ENCODE measurements at places on chromosomes 6 and 20.

- no peak overlapping the region for H3K27ac ChIP-seq
- no peaks in the 10 kb centered on the region for H3K4me1 ChIP-seq
- H3K36me3 ChIP-seq: no peaks in the 10 kb centered on the region
- H3K27me3 ChIP-seq: no peaks in the 10 kb centered on the region
- no peak overlapping the region for H3K4me3 ChIP-seq
Measured at GRCh38 chr20:15060265-15061060, 723.1 kb upstream of the FLRT3 start.

DNA sequence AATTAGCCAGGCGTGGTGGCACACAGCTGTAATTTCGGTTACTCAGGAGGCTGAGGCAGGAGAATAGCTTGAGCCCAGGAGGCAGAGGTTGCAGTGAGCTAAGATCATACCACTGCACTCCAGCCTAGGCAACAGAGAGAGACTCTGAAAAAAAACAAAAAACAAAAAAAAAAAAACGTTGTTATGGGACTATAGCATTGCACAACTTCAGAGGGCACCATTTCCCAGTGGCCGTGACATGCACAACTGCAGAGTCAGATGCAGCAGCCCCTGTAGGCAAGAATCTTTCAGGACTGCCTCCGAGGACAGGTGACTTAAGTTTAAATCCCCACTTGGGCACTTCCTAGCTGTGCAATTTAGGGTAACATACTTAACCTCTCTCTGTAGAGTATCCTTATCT, 64.0 kb downstream of the ZNF217 start:
- H3K36me3 ChIP-seq: no peaks in the 10 kb centered on the region
- DNase-seq: no peak
- H3K27me3 ChIP-seq: no peaks in the 10 kb centered on the region
- H3K4me1 ChIP-seq: no peaks in the 10 kb centered on the region
- no peak overlapping the region for H3K4me3 ChIP-seq

- no peaks in the 10 kb centered on the region for H3K4me1 ChIP-seq
- no peak overlapping the region for H3K27ac ChIP-seq
- H3K4me3 ChIP-seq: no peak overlapping the region
- H3K27me3 ChIP-seq: peaks cover 6% of the 10 kb centered on the region
- DNase-seq: no peak
Measured at GRCh38 chr20:58146081-58146745, 82.2 kb downstream of the ANKRD60 start.

DNA sequence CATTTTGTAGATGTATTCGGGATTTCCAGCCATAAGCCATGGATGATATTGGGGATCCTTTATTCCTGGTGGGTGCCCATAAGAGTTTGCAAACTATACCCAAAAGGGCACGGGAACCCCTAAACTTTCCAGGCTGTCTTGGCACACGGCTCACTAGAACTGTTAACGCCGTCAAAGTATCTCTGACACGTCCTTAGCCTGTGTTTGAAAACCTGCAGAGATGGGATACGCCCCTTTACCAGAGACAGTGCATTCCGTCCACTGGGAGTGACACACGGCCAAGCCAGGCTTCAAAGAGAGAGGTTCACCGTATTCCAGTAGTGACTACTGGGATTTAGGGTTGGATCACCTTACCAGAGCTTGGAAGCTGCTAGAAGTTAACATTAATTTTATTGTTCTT, 95.0 kb downstream of the THBS2 start:
- no peaks in the 10 kb centered on the region for H3K27me3 ChIP-seq
- no peak overlapping the region for H3K27ac ChIP-seq
- DNase-seq: no peak
- no peak overlapping the region for H3K4me3 ChIP-seq

- no peak overlapping the region for H3K4me3 ChIP-seq
- no peak for DNase-seq
- H3K27me3 ChIP-seq: no peaks in the 10 kb centered on the region
- H3K27ac ChIP-seq: no peak overlapping the region
Measured at GRCh38 chr6:7749478-7749877, 23.6 kb downstream of the BMP6 start.

DNA sequence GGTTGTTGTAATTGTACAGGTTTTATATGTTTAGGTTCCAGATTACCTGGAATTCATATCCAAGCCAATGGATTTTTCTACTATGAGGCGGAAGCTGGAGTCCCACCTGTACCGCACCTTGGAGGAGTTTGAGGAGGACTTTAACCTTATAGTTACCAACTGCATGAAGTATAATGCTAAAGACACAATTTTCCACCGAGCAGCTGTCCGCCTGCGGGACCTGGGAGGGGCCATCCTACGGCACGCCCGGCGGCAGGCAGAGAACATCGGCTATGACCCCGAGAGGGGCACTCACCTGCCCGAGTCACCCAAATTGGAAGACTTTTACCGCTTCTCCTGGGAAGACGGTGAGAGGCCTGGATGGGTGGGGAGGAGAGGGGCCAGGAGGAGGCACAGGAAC, 13.6 kb downstream of the BRPF3 start:
- no peak overlapping the region for H3K27ac ChIP-seq
- H3K4me3 ChIP-seq: no peak overlapping the region
- DNase-seq: no peak
- no peaks in the 10 kb centered on the region for H3K4me1 ChIP-seq
- H3K27me3 ChIP-seq: no peaks in the 10 kb centered on the region

DNA sequence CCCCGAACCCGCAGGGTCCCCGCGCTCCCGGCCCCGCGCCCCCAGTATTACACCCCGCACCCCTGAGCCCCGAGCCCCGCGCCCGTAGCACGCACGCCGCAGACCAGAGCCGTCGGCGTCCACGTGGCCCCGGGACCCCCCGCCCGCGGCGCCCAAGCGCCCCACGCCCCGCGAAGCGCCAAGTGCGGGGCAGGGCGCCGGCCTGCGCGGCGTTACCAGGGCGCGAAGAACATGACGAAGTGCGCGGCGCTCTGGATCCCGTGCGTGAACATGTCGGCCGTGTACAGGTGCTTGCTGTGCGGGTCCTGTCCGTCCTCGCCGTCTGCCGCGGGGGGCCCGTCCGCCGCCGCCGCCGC, 312 bp downstream of the TXNDC5 start:
- no peak for DNase-seq
- no peaks in the 10 kb centered on the region for H3K27me3 ChIP-seq
- peak overlapping the region; percentile 94 for H3K27ac ChIP-seq
- peak overlapping the region; percentile 76 for H3K4me3 ChIP-seq
- peaks cover 21% of the 10 kb centered on the region for H3K36me3 ChIP-seq

DNA sequence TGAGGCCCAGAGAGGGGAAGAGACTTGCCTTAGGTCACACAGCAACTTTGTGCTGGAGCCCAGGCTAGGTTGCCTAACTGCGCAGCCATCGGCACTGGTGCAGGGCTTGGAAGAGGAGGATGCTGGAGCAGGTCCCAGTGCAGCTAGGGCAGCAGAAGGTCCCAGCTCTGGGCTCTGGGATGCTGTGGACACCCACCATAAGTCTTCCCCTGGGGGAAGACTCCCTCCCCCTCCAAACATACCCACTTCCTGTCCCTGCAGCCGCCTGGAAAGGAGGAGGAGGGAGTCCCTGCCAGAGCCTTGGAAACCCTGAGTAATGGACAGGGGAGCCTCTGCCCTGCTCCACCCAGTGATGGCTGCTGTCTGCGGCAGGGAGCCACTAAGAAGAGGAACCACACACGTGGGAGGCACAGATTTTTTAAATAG, 93.6 kb downstream of the NCR2 start:
- no peak overlapping the region for H3K27ac ChIP-seq
- no peak for DNase-seq
- H3K36me3 ChIP-seq: no peaks in the 10 kb centered on the region

- no peaks in the 10 kb centered on the region for H3K27me3 ChIP-seq
- peak overlapping the region; percentile 55 for H3K27ac ChIP-seq
- H3K4me1 ChIP-seq: peaks cover 39% of the 10 kb centered on the region
- H3K36me3 ChIP-seq: no peaks in the 10 kb centered on the region
- peak overlapping the region; percentile 80 for H3K4me3 ChIP-seq
Measured at GRCh38 chr6:167827583-167828324, 1.0 kb downstream of the AFDN start.

GRCh38 chr20:4805663-4806449, 84.1 kb downstream of the PRND start:
- peaks cover 9% of the 10 kb centered on the region for H3K36me3 ChIP-seq
- no peak overlapping the region for H3K27ac ChIP-seq
- H3K4me1 ChIP-seq: no peaks in the 10 kb centered on the region

DNA sequence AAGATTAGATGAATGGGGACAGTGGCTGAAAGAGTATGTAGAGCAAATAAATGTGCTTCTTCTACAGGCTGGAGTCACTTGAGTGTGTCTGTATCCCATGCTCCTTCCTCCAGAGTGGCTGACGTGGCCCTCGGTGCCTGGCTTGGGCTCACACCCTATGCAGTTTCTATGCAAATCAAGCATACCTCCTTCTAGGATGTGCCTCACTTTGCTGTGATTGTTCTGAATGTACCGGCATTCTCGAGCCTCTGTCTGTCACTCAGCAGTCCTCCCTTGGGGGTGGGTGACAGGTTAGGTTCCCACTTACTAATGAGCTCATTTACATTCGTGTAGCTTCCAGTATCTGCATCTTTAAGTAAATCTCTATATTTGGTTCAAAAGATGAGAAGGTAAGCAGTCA, 55.1 kb upstream of the HDDC2 start:
- no peak for DNase-seq
- no peaks in the 10 kb centered on the region for H3K36me3 ChIP-seq
- peaks cover 16% of the 10 kb centered on the region for H3K27me3 ChIP-seq
- no peaks in the 10 kb centered on the region for H3K4me1 ChIP-seq
- H3K4me3 ChIP-seq: no peak overlapping the region

DNA sequence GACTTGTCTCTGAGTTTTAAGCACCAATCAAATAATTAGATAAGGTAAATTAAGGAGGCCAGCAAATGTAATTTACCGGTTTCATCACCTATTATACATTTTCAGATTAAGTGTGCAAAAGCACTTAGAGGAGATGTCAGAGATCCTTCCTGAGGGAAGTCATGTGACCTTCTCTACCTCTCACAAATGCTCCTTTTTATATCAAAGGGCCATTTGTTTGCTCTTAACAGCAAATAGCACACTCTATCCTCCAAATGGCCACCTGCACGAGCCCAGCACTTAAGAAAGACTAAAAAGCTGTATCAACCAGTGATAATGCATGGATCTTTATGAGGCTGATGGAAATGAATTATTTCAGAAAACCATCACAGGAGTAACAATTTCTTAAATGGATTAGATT, 149.4 kb downstream of the ELOVL4 start:
- H3K4me1 ChIP-seq: no peaks in the 10 kb centered on the region
- DNase-seq: no peak
- no peaks in the 10 kb centered on the region for H3K27me3 ChIP-seq
- H3K27ac ChIP-seq: no peak overlapping the region

DNA sequence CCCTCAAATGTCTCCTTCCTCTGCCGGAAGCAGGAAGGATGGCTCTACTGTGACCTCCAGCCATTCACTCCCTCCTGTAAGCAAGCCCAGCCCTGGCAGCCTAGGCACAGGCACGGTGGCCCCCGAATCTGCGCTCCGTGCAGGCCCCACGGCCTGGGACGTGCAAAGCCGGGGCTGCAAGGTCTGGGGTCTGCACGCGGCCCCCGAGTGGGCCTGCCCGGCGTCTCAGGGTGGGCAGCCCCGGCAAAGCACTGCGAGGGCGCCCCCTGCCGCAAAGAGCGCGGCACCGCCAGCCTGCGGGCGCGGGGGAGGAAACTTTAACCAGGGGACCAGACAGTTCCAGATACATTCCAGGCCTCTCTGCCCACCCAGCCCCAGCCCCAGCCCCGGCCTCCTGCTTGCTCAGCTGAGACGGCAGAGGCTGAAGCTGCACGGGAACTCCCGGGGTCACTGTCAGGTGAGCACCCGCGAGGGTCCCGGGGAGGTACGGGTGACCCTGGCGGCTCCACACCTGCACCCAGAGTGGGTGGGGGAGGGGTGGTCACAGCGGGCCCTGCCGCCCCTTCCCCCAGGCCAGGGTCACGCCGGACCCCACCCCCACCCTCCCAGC, 98.8 kb downstream of the ASXL1 start:
- peaks cover 51% of the 10 kb centered on the region for H3K36me3 ChIP-seq
- no peaks in the 10 kb centered on the region for H3K27me3 ChIP-seq
- peaks cover 20% of the 10 kb centered on the region for H3K4me1 ChIP-seq
- H3K27ac ChIP-seq: no peak overlapping the region
- no peak overlapping the region for H3K4me3 ChIP-seq

- H3K27me3 ChIP-seq: no peaks in the 10 kb centered on the region
- no peaks in the 10 kb centered on the region for H3K4me1 ChIP-seq
- DNase-seq: no peak
Measured at GRCh38 chr6:148997865-148998264, 251.0 kb downstream of the UST start.

- H3K4me3 ChIP-seq: no peak overlapping the region
- H3K4me1 ChIP-seq: peaks cover 10% of the 10 kb centered on the region
- peak; percentile 54 for DNase-seq
Measured at GRCh38 chr20:8073024-8073832, 53.7 kb upstream of the TMX4 start.

DNA sequence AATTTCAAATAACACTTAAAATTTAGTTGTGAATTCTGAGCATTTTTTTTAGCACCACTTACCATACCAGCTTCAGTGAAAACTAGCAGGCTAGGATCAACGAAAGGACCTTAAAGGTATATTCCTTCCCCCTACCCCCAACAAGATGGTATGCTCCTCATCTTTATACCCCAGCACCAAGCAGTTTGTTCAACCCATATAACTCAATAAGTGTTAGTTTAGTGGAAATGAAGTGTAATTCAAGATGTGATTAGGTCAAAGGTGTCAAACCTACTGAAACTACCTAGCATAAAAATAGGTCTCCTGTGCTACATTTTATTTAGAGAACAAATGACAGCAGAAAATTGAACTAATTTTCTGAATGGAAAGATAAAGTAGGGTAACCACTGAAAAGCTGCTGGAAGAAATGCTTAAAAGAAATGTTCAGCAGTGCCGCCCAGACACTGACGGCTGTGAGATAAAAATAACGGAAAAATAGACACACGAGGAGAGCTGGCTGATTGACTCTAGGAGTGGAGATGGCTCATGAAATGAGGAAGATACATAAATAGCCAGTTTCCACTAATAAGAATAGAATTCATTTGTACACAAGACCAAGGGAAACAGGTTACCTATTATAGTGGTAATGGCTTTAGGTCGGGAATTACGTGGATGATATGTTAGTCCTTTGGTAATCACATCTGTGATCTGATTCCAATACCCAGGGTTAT, 94.8 kb downstream of the IPCEF1 start:
- no peaks in the 10 kb centered on the region for H3K27me3 ChIP-seq
- H3K27ac ChIP-seq: no peak overlapping the region
- H3K4me3 ChIP-seq: no peak overlapping the region

- H3K36me3 ChIP-seq: no peaks in the 10 kb centered on the region
- H3K4me3 ChIP-seq: no peak overlapping the region
- H3K27me3 ChIP-seq: no peaks in the 10 kb centered on the region
- peaks cover 18% of the 10 kb centered on the region for H3K4me1 ChIP-seq
- H3K27ac ChIP-seq: no peak overlapping the region
Measured at GRCh38 chr20:41336711-41337492, 3.7 kb upstream of the LPIN3 start.

DNA sequence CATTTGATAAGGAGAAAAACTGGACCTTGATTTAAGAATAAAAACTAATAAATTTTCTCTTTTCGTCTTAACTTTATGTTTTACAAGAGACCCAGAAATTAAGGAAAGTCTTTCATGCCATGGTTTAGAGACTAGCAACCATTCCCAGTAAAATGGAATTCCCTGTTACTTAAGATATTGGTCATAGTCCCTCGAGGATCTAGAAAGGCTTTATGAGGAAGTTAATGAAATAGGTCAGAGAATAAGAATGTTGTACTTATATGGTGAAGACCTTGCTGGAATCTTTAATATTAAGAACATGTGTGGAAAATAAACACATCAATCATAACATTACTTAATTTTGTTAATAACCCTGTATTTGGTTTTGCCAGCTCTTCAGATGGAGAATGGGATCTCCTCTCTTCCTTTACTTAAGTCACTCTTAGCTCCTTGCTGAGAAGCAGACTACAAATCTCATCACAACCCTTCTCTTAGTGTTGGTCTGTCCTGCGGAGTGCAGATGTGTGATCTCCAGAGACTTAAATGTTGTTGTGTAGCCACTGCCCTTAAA, 382.9 kb downstream of the QKI start:
- no peaks in the 10 kb centered on the region for H3K36me3 ChIP-seq
- H3K27me3 ChIP-seq: no peaks in the 10 kb centered on the region
- H3K4me3 ChIP-seq: no peak overlapping the region
- H3K27ac ChIP-seq: no peak overlapping the region
